Left ventricle myocardium superior (tissue), 1 donor: ENCODE measurements at places on chromosomes 1 and 21.

DNA sequence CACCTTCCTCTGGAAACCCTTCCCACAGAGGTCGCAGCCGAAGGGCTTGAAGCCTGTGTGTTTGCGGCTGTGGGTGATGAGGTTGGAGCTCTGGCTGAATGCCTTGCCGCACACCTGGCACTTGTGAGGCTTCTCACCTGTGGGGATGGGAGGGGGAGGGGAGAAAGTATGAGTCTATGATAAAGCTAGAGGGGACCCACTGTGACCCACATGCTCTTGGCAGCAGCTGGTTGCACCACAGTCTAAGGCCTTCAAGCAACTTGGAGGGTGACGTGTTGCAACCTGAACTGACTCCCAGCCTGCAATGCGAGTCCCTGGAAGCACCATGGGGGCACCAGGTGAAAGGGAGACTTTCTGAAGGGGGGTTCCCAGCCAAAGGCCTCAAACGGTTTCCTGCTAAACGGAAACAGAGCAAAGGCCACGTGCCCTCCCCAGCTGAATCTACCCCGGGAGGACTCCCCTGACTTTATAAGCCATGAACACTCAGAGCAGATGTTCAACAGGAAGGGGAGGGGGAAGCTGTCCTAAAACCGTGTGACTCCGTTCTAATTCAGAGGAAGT, 10.6 kb downstream of the GFI1 start:
- no peak for DNase-seq

- DNase-seq: no peak
Observed at GRCh38 chr1:79859212-79859948, 852.9 kb upstream of the ADGRL4 start.

DNA sequence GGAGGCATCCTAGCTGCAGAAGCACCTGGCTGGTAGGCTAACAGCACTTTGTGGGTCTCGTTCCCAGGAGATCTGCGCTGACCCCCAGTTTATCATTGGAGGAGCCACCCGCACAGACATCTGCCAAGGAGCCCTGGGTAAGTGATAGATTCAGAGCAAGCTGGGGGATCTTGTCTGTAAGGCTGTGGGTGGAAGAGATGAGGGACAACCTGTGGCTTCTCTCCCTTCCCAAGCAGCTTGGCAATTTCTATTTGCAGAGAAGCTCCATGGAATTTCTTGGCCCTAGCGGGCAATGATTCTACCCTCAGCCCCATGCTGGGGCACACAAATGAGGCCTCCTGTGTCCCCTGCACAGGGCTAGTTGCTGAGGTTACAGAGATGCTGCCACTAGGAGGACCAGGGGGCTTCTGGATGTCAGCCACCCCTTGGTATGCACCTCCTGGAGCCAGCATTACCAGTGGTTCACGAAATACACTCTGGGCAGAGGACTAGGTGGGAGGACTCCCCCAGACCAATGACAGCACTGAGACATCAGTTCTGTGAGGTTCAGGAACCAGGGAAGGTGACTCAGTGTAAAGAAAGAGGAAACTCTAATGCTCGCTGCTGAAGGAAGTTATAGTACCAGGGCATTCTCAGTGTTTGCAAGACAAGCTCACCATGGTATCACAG, 5.5 kb downstream of the CAPN2 start:
- DNase-seq: no peak

DNA sequence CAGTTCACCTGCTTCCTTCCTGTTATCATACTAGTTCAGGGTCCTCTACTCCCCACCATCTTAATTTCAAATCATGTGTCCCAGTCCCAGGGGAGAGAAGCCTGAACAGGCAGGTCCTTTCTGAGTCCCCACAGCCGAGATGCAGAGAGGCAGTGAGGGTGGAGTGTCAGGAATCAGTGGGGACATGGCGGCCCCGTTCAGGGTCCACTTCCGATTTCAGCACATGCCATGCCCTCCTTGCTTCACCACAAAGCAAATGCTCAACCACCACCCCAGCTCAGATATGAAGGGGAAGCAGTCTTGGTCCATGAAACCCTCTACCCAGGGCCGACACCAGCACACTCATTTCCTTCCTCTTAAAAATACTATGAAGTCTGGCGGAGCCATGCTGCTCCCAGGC, 5.2 kb upstream of the SEMA4A start:
- no peak for DNase-seq

DNA sequence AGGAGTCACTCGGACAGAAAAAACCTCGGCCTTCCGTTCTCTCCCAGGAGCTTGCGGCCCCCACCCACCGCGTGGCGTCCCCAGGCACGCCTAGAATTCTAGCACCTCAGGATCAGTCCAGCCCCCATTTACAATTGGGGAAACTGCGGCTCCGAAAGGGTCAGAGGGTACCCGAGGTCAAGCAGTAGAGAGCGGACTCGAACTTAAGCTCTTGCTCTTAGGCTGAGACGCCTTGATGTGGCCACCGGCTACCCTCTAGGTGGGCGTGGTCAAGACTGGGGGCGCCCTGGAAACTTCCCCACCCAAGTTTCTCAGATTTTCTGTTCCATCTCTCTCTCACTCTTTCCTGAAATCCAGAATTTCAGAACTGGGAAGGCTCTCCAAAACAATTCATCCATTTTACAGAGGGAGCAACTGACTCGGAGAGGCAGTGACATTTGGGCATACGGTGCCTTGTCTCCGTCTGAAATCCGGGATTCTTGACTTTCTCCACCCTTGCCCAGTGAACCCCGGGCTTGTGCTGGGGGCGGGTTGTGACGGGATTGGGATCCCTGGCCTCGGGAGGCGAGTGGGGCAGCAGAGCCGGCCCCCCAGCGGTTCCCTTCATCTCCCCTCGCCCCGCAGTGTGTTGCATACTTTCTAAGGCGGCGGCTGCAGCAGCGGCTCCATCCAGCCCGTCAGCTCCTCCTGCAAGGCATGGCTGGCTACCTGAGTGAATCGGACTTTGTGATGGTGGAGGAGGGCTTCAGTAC, 777 bp downstream of the AZIN2 start:
- no peak for DNase-seq

GRCh38 chr1:26320896-26321295, 3.1 kb downstream of the CD52 start:
- DNase-seq: no peak

- DNase-seq: no peak
Observed at GRCh38 chr1:230282157-230282556, 144.0 kb downstream of the PGBD5 start.

- DNase-seq: no peak
Observed at GRCh38 chr1:93399781-93400180, 48.1 kb upstream of the FNBP1L start.

DNA sequence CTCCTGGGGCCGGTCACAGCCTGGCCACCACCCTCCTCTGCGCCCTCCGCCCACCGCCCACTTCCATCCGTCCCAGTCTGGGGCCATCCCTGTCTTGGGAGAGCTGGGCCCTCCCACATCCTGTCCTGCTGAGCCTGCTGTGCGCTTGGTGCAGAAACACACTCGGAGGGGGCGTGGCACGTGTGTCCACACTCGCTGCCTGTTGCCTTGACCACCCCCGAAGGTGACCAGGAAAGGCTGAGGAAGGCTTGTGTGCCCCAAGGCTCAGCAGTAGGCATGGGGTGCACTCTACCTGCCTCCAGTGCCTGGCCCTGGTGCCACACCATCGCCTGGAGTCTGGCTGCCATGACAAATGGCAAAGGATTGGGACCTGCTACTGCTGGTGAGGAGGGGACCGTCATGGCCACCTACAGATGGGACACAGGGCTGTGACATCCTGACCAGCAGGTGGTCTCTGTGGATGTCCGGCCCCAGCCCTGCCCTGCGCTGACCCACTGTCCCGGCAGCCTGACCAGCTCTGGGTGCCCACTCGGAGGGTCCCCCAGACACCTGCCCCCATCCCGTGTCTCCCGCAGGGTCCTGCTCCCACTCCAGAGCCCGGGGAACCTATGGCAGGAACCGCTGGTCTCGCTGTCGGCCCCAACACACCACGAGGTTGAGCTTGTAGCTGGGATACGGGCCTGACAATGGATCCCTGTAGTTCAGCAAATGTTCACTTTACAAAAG, 23.2 kb upstream of the PTTG1IP start:
- DNase-seq: peak; percentile 23

DNA sequence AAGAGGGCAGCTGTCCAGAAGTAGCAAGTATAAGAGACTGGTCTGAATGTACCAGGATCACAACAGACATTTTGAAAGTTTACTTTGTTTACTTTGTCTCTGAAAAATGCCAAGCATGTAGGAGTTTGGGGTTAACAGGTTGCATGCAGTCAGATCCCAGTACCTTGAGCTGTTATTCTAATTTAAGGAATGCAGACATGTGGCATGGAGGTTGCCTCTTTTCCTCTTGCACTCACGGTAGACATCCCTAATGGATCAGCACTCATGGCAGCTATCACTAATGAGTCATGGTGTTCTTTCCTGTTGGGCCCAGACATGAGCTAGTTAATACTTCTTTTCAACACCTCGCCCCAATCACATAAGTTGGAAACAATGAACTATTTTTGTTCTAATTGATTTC, 67.3 kb downstream of the GADD45A start:
- no peak for DNase-seq
